ENCODE measurements at places on chromosomes 7 and 10.
A peak's percentile ranks its signal among the peaks of the same experiment; 100 is the strongest.

GRCh38 chr10:84147347-84147746 is 8.0 kb downstream of the GHITM start:
- DNase-seq = no peak

DNA sequence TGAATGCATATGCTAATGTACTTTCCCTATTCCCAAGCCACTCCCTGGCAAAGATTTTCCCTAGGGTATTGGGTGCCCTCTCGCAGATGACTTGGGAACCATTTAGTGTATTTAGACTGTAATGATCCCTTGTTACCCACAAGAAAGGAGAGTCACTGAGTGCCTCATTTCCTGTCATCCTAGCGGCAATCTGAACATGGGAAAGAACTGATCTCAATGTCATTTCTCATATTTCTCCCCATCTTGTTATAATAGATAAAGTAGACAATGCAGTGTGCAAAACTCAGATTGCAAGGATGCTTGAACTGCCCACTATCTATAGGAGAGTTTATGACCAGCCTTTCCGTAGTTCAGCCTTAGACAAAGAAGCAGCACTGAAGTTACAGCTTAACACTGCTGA is 123.3 kb downstream of the MICU1 start:
- DNase-seq = no peak

DNA sequence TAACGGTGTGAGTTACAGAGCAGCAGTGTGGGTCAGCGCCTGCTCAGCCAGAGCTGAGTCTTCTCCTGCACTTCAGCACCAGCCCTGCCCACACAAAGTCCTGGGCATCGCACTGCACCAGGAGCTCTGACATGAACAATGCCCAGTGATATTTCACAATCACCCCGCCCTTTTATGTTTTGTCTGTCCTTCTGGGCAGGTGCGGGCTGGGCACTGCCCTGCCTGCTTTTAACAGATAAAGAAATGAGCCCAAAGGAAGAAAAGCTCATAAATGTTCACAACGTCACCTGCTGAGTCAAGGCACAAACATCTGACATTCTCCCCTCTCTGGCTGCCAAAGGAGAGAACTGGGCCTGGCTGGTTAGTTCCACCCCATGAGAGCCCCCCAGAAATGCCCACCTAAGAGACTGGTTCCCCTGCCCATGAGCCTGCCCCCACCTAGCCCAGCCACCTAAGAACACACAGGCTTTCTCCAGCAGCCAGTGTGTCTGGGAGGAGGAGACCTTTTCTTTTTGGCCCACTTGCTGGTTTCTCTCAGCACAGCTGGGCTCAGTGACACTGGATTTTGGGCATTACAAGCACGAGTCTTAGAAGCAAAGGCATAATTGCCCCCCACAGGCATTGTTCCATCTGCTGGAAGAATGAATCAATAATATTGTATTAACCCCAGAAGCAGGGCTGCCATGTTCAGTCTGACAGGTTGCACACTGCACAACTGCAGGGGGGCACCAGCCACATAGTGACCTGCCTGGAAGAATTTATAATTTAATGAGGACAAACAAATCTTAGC is 22.3 kb downstream of the CALML3 start:
- no peak for DNase-seq

GRCh38 chr10:53239873-53240272 is 467.3 kb upstream of the MBL2 start:
- DNase-seq = no peak

DNA sequence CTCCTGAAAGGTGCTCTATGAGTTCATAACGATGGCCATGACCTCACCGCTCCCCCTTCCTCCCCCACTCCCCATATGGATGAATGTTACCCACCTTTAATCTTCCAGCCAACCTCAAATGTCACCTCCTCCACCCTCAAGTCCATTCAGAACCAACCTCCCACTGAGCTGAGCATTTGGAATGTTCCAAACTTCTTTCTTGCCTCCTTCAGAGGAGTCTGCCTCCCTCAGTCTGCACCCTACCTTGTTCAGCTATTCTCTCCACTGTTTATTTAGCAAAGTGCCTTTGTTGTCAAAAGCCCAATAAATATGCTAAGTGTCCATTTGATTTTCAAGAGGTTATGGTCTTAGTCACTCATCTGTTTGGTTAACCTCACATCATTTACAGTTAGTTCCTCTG is 22.9 kb upstream of the MTPAP start:
- no peak for DNase-seq

DNA sequence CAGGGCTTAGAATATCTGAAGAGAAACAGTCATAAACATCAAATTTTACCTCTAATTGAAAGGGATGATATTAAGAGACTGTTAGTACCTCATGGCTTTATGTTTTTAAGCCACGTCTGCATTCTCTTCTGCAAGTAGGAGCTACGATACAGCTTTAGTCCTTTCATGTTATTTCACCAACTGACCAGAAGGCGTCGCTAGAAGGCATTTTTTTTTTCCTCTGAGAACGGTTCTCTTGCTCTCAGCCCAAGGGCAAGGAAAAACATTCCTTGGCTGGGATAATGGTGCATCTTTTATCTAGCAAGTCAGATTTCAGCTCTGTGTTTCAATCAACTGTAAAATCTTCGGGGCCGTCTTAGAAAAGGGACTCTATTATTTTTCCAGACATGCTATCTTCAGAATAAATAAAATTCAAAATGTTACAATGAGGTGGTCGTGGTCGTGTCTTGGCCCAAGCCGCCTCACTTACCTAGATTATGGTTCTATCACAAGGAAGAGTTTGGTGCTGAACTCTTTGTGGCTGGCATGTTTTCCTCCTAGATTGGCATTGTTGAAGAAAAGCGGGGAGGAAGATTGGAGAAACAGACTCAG is 41.6 kb upstream of the LYZL2 start:
- peak; percentile 59 for DNase-seq

GRCh38 chr7:901041-901387 is 24.7 kb downstream of the GET4 start:
- no peak for DNase-seq

- DNase-seq = no peak
Measured at GRCh38 chr10:55180357-55180756, 379.3 kb upstream of the PCDH15 start.

DNA sequence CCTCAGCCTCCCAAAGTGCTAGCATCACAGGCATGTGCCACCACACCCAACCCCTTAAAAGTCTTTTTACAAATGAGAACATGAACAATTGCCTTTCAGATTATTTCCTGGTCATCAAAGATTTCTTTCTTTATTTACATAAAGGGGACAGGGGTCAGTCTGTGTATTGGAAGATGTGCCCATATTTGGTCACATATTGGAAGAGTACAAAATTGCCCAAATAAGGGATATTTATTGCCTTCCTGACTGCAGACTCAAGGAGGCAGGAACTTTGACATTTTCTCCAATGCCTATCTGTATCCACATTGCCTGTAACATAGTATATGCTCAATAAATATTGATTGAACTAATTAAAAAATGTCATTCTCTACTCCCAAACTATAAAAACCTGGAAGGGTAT is 25.9 kb upstream of the HERPUD2 start:
- DNase-seq = no peak

DNA sequence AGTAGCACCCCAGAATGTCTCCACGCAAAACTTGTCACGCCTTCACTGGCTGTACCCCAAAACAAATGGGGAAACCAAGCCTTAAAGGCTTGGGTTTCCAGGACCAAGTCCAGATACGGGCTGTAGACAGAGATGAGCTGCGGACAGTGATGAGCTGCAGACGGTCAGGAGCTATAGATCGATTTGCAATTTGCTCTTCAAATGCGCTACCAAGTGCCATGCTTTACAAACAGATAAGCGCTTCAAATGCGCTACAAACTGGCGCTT is 658 bp upstream of the SGCE start:
- DNase-seq = no peak

GRCh38 chr7:44382459-44383265 is 57.3 kb upstream of the CAMK2B start:
- no peak for DNase-seq

DNA sequence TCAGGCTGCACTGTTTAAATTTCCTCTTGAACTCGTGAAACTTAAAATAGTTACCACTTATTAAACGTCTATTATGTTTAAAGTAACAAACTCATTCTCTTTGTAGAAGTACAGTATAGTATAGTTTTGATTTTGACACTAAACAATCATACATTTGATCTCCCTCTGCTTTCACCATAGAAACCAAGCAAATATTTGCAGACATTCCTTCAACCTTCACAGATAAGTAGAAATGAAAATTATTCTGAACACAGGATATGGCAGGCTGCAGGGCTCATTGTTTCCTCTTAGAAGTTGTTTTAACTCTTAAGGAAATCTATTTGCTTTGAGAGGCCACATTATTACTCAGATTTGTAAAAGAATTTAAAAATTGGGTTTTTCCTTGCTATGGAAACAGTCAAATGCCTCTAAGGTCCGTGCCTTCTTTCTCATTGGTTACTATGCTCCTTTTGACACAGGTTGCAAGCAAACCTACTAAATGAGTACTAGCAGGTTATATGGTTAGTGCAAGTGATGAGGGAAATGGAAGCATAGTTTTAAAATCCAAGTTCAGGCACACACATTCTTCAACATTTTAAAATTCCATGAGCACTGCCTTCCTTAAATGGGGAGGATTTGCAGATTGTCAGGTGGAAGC is 92.8 kb upstream of the FAM133B start:
- no peak for DNase-seq

- no peak for DNase-seq
Measured at GRCh38 chr7:1460821-1461645, 1.8 kb upstream of the MICALL2 start.

DNA sequence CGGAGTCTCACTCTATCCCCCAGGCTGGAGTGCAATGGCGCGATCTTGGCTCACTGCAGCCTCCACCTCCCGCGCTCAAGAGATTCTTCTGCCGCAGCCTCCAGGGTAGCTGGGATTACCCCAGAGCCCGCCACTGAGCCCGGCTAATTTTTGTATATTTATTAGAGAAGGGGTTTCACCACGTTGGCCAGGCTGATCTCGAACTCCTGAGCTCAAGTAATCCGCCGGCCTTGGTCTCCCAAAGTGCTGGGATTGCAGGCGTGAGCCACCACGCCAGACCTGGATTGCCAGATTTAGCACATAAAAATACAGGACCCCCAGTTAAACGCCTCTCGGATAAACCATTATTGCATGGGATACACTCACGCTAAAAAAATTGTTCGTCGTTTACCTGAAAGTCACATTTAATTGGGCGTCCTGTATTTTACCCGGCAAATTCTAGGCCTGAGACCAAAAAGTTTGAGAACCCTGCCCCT is 375 bp upstream of the GATAD1 start:
- DNase-seq = no peak

GRCh38 chr10:93503075-93503474 is 6.7 kb downstream of the CEP55 start:
- no peak for DNase-seq

GRCh38 chr10:99235658-99236626 is at the start of gene HPSE2:
Gene HPSE2, minus strand, starts transcription at chr10:99235852.
- DNase-seq = no peak

DNA sequence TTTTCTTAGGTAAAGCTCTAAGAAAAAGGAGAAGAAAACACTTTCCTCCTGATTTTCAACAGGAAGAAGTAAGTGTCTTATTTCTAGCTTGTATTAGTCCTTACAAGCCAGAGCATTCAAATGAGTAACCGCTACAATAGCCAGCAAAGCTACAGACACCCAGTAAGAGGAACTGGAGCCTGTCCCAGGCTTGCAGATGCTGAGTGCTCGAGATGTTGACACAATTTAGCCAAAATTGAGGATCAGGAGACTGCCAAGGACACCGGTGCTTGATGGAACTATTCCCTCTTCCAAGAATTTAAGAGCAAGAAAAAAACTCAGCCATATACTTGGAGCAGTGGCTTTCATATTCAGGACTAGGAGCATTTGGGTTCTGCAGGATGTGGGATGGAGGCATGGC is 149.3 kb upstream of the DPP6 start:
- DNase-seq = no peak

DNA sequence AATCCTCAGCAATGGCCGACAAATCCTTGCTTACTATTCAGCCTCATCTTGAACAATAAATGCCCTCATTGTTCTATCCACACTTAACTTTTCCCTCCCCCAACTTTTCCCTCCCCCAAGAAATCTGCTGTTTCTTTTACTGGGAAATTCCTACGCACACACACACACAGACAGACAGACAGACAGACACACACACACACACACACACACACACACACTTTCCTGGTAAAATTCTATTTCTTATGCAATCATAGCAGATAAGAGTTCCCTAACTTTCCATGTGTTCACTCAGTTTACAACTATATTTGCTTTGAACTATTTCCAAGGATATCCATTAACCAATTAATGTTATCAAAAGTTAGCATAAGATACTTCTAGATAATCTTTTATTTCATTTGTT is 52.9 kb downstream of the RELN start:
- DNase-seq = no peak

- DNase-seq = no peak
Measured at GRCh38 chr10:5411941-5412276, 448 bp upstream of the NET1 start.

GRCh38 chr7:44980393-44981034 is 1.7 kb upstream of the MYO1G start:
- no peak for DNase-seq

DNA sequence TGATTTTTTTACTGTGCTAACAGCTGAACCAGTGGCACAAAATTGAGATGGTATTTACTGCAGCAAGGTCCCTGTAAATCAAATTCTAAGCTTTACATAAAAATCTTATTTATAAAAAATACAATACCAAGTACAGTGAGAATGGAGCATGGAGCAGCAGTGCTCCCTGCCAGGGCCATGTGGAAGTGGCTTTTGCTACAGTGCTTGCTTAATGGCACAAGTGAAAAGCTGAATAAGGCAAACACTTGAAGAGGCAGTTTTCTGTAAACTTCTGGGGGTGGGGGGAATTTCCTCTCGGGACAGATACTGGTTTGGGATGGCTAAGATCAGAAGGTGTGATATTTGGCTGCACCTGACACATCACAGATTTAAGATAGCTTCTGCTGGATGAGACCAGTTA is 27.5 kb downstream of the AP3M1 start:
- no peak for DNase-seq

DNA sequence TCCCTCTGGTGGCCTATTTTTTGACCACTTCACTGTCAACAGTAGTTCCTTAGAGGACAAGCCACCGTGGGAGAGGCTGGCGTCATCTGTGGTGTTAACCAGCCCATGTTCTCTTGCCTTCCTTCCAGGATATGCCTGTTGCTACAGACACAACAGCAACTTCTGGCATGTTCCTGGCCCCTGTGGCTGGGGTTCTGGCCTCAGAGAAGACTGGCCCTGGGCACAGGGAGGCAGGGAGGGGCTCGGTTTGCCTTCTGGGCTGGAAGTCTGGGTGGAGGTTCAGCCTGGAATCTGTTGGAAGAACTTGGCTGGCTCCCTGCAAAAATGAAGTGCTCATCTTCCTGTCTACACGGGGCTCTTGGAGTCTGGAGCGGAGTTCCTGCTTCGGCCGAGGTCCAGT is 25.7 kb downstream of the GOLGA7B start:
- no peak for DNase-seq

Measured in BJ (cell line).